ENCODE measurements at places on chromosomes 7 and 10.

- no peak for DNase-seq
Measured at GRCh38 chr10:26219676-26220075, 3.1 kb downstream of the GAD2 start.

- no peak for DNase-seq
Measured at GRCh38 chr10:115706026-115706425, 567.0 kb downstream of the GFRA1 start.

DNA sequence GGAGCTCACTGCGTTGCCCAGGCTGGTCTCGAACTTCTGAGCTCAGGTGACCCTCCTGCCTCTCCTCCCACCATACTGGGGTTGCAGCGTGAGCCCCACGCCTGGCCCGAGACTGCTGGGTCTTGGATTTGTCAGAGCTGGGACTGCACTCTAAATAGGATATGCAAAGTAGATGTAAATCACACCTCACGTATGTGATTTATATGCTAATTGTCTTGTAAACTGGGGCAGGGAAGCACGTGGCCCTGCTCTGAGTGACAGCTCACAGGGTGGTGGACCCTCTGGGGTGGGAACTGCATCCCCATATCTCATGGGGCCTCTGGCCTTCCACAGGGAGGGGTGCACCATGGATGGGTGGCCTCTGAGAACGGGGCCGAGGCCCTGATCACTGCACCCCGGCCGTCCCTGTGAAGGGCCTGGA lies 34.1 kb downstream of the GET4 start:
- DNase-seq: no peak

- DNase-seq: no peak
Measured at GRCh38 chr10:95537542-95537927, 23.6 kb downstream of the SORBS1 start.

GRCh38 chr10:131547129-131547799 lies 235.7 kb upstream of the TCERG1L start:
- no peak for DNase-seq

DNA sequence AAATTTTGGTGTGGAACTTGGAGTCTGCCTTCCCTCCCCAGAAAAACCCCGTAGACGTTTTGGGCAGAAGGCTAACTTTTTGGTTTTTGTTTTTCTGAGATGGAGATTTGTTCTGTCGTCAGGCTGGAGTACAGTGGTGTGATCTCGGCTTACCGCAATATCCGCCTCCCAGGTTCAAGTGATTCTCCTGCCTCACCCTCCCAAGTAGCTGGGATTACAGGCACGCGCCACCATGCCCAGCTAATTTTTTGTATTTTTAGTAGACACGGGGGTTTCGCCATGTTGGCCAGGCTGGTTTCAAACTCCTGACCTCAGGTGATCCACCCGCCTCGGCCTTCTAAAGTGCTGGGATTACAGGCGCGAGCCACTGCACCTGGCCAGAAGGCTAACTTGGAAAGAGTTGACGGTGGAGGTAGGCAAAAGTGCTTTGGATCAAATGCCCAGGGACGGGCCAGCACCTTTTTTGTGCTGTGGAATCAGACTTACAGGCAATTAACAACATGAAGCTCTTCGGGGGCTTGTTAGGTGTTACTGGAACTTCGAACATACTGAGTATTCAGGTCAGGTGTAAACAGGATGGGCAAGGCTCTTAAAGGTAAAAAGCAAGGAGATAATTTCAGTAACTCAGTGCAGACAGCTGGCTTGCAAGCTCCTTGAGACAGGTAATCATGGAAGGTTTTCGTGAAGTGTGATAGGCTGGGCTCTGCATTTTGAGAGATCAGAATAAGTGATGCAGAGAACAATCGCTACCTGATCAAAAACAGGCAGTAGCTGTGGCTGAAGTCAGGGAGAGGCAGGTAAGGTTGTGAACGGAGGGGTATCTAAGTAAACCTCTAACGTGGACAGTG lies 1.8 kb downstream of the PPP1R35 start:
- no peak for DNase-seq

DNA sequence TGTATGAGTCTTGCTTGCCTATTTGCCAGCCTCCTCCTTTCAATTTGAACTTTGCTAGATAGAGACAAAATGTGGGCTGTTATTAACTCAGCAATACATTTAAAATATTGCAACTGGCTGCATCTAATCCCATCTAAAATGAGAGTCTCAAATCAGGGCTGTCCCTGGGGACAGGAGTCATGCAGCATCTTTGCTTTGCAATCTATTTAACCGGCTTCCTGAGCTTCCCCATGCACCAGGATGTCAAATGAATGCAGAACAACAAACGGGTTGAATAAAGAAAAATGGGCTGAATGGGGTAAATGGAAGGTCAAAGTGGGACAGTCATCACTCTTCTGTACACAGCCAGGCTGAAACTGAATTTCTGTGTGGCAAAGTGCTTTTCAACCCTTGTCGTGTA lies 89.2 kb downstream of the AOAH start:
- DNase-seq: no peak

- DNase-seq: peak; percentile 33
Measured at GRCh38 chr10:89426230-89426868, 12.0 kb downstream of the IFIT5 start.

- DNase-seq: no peak
Measured at GRCh38 chr10:121594623-121595350, 3.5 kb downstream of the FGFR2 start.

- no peak for DNase-seq
Measured at GRCh38 chr10:27153845-27154193, 365 bp downstream of the YME1L1 start.

GRCh38 chr7:84176716-84177115 lies 17.9 kb downstream of the SEMA3A start:
- no peak for DNase-seq

DNA sequence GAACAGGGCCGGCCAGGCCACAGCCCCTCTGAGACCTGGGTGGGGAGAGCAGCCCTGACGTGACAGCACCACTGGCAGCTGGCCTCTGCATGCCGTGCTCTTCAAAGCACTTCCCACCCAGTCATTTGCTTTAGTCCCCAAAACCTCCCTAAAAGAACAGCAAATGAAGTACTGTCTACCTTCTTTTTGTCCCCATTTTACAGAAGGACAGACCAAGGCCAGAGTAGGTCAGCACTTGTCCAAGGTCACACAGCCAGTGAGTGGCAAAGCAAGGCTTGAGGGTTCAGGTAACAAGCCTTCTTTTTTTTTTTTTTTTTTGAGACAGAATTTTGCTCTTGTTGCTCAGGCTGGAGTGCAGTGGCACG lies 15.1 kb downstream of the ATP6V1F start:
- DNase-seq: no peak

- no peak for DNase-seq
Measured at GRCh38 chr10:93916257-93917063, 22.7 kb downstream of the SLC35G1 start.

- no peak for DNase-seq
Measured at GRCh38 chr7:5139998-5140397, 50.0 kb upstream of the WIPI2 start.

- DNase-seq: no peak
Measured at GRCh38 chr7:20330928-20331909, 519 bp downstream of the ITGB8 start.

GRCh38 chr7:78311181-78311580 lies 512.6 kb downstream of the PHTF2 start:
- no peak for DNase-seq

Measured in GM04504 (cell line).